ENCODE measurements at places on chromosomes 1 and 21.

GRCh38 chr1:230084408-230085177, 17.6 kb downstream of the GALNT2 start:
- DNase-seq: peak; percentile 89

DNA sequence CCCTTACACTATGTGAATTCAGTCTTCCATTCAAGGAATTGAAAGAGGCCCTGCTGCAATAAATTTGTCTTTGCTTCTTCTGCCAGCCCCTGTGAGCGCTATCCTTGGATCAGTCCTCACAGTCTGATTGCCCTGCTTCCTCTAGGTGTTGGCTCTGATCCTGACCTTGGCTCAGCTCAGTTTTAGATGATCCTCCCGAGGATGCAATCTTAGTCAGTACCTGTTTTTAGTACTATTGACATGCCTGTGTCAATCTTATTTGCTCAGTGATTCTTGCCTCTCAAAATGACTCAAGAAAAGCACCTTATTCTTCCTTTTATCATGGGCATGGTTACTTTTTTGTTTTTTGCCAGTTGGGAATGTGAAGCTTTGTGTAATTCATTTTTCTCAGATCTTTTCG, 101.4 kb upstream of the KCNK1 start:
- no peak for DNase-seq

DNA sequence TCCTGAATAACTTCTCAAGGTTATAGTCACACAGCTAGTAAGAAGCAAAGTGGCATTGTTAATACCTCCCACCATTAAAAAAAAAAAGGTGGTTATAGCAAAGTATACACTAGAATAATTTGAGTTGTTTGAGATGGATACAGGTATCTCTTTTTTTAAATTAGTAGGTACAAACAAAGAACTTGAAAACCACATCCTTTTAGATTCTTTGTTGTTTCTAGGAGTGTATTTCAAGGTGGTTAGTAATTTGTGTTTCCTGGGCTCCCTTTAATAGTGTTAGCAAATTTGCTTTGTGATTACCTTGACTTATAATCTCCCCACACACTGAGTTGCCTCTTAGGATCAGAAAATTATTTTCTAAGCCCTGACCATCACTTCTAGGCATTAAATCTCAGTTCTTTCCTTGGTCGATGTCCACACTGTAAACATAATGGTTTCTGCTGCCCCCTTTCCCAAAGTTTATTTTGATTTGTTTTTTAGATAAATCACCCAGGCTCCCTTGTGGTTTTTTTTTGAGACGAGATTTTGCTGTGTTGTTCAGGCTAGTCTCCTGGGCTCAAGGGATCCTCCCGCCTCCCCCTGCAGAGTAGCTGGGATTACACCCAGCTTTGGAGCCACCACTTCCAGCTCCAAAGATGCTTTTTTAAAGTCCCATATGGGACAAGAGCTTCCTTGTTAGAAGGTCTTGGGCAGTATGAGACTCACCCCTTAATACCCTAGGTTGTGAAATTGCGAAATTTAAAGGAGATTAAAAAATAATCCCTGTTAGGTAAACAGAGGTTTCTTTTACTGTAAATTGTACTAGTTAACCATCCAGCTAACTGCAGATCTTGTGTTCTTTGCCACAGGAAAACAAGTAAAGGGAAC, 6.2 kb downstream of the AKIRIN1 start:
- DNase-seq: no peak

- DNase-seq: no peak
These were observed 241.1 kb downstream of the PDE4B start for GRCh38 chr1:66033781-66034180.

DNA sequence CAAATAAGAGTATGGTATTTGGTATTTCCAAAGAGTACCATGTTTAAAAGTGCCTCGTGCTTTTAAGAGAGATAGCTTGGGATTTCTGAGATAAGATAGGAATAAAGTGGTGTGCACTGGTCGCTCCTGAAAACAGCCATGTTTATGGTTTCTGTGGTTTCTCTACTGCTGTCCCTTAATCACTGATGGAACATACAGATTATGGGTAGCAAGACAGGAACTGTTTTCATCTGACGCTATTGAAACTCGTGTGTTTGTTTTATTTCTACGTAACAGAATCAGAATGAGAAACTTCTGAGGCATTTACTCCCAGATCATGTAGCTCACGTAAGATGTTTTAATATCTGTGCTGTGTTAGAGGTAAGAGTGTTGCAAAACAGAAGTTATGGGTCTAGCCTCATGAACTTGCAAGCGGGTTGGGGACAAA, 126.0 kb downstream of the KIAA0319L start:
- DNase-seq: no peak

GRCh38 chr21:46368533-46369285, 44.8 kb downstream of the PCNT start:
- DNase-seq: no peak
